Stimulated activated CD4-positive, alpha-beta T cell treated with anti-CD3 and anti-CD28 coated beads, TNF-alpha, amount 100 ng/mL, for 24 hours (primary cell): ENCODE measurements at places on chromosomes 1 and 21.

DNA sequence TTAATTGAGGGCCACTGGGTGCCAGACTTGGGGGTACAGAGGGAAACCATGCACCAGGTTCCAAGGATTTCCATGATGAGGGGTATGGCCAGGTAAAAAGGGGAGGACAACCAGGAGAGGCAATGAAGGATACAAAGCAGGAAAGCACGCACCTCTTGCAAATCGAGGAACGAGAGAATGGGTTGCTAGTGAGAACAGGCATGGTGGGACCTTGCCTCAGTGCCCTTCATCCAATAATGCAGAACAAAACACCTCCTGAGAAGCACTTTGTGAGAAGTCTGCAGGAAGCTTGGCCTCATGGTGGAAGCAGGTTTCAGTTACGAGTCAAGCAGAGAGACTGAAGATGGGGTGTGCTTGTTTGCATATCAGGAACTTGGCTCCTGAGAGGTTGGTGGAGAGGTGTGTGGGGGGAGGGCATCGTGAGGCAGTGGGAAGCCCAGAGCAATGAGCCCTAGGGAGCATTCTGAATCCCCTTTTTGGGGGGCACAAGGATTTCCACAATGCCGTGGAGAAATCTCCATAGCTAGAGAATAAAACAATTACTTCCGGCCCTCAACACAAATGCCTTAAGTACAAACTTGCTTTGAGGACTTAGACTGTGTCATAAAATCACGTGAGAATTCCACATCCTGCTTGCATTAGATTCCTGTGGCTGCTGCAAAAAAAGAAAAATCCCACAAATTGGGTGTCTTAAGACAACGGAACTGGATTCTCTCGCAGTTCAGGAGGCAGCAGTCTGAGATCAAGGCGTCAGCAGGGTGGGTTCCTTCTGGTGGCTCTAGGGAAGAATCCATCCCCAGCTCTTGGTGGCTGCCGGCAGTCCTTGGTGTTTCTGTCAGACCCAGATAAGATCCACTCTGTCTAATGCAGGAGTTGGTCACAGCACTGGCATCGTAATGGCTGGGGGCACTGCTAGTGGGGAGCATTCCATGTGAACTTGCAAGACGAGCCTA, 54.9 kb upstream of the BACE2 start:
- DNase-seq: no peak

DNA sequence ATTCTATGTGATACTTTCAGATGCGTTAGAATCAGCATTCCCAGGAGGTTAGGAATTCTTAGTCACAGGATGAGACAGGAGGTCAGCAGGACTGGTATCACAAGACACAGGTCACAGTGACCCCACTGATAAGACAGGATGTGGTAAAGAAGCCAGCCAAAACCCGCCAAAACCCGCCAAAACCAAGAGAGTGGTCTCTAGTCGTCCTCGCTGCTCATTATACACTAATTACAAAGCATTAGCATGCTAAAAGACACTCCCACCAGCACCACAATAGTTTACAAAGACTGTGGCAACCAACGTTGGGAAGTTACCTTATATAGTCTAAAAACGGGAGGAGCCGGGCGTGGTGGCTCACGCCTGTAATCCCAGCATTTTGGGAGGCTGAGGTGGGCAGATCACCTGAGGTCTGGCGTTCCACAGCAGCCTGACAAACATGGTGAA, 13.9 kb upstream of the ACTA1 start:
- DNase-seq: no peak

GRCh38 chr1:48831120-48831978, 54.7 kb upstream of the BEND5 start:
- no peak for DNase-seq

DNA sequence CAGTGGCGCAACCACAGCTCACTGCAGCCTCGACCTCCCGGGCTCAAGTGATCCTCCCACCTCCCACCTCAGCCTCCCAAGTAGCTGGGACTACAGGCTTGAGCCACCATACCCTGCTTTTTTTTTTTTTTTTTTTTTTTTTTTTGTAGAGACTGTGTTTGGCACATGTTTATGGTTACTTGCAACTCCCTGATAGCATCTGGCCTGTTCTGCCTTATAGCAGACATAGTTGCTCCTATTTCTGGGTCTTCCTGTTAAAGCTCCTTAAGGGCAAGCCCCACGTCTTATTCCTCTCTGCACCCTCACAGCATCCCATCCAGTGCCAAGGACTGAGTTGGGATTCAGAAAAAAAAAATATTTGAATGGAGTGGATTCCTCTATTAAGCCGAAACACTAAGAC, 17.1 kb upstream of the CNR2 start:
- DNase-seq: no peak
